ENCODE measurements at places on chromosomes 1 and 21.

DNA sequence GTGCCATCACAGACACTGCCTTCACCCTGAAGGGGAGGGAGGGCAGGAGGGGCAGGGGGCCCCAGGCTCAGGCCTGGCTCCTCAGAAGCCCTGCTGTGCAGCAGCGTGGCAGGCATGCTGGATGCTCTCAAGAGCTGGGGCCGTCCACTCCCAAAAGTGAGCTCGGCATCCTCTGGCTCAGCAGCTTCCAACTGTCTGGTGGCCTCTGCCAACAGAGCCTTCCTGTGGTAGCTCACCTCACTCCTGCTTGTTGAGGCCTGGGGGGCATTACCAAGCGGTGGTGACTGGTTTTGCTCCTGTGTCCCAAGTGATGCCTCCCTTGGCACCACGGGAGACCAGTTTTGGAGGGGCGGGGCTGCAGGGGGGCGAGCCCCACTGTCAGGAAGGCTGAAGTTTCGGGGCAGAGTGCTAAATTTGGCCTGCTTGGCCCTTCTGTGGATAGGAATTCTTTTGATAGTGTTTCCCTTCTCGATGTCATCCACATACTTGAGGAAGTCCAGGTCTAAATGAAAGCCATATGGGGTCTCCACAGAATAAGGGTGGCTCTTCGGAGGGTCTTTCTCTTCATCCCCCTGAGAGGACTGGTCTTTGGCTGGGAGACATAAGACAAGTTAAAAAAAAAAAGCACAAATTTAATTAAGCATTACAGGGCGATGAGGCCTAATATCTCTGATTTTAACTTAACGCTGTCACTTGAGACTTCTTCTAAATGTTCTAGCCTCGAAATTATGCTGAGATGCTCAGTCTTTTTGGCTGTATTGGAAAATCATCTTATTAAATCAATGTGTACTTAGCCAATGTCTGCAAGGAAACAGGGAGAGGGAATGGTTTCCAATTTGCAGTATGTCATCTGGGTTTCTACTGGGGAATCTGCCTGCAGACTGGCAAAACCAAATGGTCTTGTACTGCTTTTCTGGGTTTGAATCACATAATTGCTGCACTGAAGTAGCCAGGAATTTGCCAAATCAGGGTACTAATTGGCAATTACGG, 44.4 kb downstream of the KANK4 start:
- H3K4me3 ChIP-seq = no peak overlapping the region
- H3K27me3 ChIP-seq = no peaks in the 10 kb centered on the region
- no peak overlapping the region for H3K27ac ChIP-seq
- DNase-seq = no peak
- H3K4me1 ChIP-seq = peaks cover 20% of the 10 kb centered on the region
- H3K36me3 ChIP-seq = no peaks in the 10 kb centered on the region

GRCh38 chr1:186871784-186872183, 43.0 kb downstream of the PLA2G4A start:
- H3K4me3 ChIP-seq = no peak overlapping the region
- no peaks in the 10 kb centered on the region for H3K36me3 ChIP-seq
- DNase-seq = no peak
- peaks cover 3% of the 10 kb centered on the region for H3K4me1 ChIP-seq
- no peaks in the 10 kb centered on the region for H3K27me3 ChIP-seq

DNA sequence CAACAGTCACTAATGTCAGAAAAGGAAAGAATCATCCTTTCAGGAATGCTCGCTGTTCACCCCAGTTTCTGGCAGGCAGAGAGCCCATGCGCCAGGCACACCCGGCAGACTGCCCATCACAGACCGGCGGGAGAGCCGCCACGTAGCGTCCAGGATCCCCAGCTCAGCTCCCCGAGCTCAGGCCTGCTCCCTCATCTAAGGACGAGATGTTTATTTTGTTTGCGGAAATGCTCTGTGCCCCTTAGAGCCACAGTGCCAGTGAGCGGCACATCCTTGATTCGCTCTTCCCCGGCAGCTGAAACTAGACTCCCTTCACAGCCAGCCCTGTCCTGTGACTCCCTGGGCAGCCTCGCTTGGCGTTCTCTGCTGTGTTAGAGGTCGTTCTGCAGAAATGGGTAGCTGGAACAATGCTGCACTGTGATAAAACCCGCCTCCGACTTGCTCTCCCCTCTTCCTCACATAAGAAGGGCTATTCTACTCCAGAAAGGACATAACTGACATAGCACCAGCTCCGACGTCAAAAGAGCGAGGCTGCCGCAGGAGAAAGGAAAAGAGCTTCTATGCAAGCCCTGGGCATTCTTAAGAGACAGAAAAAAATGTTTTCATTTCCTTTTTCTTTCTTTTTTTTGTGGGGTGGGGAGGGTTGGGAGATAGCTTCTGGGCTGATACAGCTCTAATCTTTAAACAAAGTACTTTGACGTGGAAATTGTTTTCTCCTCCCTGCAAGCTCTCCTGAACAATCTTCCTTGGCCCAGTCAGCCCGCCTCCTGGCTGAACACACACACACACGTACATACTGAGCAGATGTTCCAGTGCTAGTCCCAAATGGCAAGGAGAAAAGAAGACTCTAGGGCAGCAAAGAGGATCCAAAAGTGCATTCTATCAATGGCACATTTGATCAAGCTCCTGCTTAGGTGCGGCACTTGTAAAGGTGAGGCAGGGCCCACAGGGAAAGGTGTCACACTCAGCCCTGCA, 37.2 kb downstream of the MRAP start:
- H3K4me3 ChIP-seq = no peak overlapping the region
- no peaks in the 10 kb centered on the region for H3K27me3 ChIP-seq
- no peak overlapping the region for H3K27ac ChIP-seq
- no peak for DNase-seq

DNA sequence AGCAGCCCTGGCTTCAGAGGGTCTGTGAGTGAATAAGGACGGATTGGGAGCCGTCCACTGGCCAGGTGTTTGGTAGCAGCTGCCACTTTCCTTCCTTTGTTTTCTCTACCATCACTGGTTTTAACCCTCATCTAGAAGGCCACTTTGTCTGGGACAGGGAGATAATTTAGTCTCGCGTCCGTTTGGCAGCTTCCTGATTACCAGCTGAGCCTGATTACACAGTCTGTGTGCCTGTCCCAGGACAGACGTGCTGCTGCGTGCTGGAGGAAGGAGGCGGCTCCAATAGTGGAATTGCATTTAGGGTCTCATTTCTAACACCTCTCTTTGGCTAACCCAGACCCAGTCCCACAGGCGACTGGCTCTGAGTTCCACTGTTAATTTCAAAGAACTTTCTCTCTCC, 24.6 kb upstream of the CASQ2 start:
- H3K4me1 ChIP-seq = no peaks in the 10 kb centered on the region
- peaks cover 16% of the 10 kb centered on the region for H3K27me3 ChIP-seq
- no peak for DNase-seq
- H3K36me3 ChIP-seq = no peaks in the 10 kb centered on the region
- H3K4me3 ChIP-seq = no peak overlapping the region

- H3K27me3 ChIP-seq = no peaks in the 10 kb centered on the region
- no peak overlapping the region for H3K27ac ChIP-seq
- H3K4me3 ChIP-seq = no peak overlapping the region
- H3K4me1 ChIP-seq = peaks cover 5% of the 10 kb centered on the region
- H3K36me3 ChIP-seq = no peaks in the 10 kb centered on the region
Measured at GRCh38 chr1:87030740-87031690, 116.6 kb downstream of the HS2ST1 start.

GRCh38 chr1:12142141-12142823, 24.5 kb upstream of the TNFRSF1B start:
- peaks cover 40% of the 10 kb centered on the region for H3K4me1 ChIP-seq
- peaks cover 11% of the 10 kb centered on the region for H3K36me3 ChIP-seq
- no peak for DNase-seq
- no peak overlapping the region for H3K4me3 ChIP-seq

GRCh38 chr1:156858959-156859522, at the start of gene INSRR:
TSS of gene INSRR (minus strand) at chr1:156859117. CDS start at chr1:156858621, 496 bp downstream.
- H3K4me1 ChIP-seq = peaks cover 40% of the 10 kb centered on the region
- H3K27ac ChIP-seq = no peak within 1 kb of the TSS
- H3K4me3 ChIP-seq = peak within 1 kb of the TSS; percentile 68
- no peaks in the 10 kb centered on the region for H3K36me3 ChIP-seq

DNA sequence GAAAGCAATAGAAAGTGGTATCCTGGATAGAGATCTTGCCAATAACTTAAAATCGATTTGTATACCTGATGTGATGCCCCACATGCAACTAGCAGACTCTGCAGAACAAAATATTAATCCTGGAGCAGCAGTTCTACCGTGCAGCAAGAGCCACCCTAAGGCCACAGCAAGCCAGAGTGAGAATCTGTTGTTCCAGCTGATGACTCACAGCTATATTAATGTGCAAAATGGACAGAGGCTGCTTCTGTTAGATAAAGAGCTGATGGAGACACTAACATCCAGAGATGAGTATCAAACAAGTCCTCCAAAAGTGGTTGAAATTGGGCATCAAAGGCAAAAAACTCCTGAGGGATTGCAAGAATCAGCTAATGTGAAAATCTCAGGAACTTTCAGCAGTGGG, 127.8 kb downstream of the MACF1 start:
- H3K27me3 ChIP-seq = no peaks in the 10 kb centered on the region
- no peak overlapping the region for H3K4me3 ChIP-seq
- H3K4me1 ChIP-seq = peaks cover 53% of the 10 kb centered on the region
- peaks cover 56% of the 10 kb centered on the region for H3K36me3 ChIP-seq
- no peak for DNase-seq
- H3K27ac ChIP-seq = peak overlapping the region; percentile 57

DNA sequence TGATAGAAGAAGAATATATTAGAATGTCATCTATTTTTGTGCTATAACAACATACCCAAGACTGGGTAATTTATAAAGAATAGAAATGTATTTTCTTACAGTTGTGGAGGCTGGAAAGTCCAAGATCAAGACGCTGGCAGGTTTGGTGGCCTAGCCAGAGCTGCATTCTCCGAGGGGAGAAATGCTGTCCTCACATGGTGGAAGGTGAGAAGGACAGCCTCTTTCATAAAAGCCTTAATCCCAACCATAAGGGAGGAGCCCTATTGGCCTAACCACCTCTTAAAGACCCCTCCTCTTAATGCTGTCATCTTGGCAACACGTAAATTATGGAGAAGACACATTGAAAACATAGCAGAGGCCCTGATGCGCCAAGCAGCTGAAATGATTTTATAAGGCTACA, 60.1 kb upstream of the KAZN start:
- H3K36me3 ChIP-seq = no peaks in the 10 kb centered on the region
- H3K4me3 ChIP-seq = no peak overlapping the region
- H3K27me3 ChIP-seq = no peaks in the 10 kb centered on the region

GRCh38 chr1:247936415-247936814, 11.7 kb downstream of the OR2AJ1 start:
- no peak overlapping the region for H3K27ac ChIP-seq
- no peaks in the 10 kb centered on the region for H3K36me3 ChIP-seq
- H3K4me1 ChIP-seq = no peaks in the 10 kb centered on the region
- H3K27me3 ChIP-seq = no peaks in the 10 kb centered on the region
- no peak for DNase-seq
- H3K4me3 ChIP-seq = no peak overlapping the region

GRCh38 chr21:28068455-28069358, 924.0 kb downstream of the LTN1 start:
- H3K27ac ChIP-seq = no peak overlapping the region
- no peaks in the 10 kb centered on the region for H3K27me3 ChIP-seq
- no peaks in the 10 kb centered on the region for H3K4me1 ChIP-seq
- H3K36me3 ChIP-seq = no peaks in the 10 kb centered on the region

GRCh38 chr1:36097693-36098585, 9.2 kb downstream of the ADPRS start:
- no peak overlapping the region for H3K27ac ChIP-seq
- no peak for DNase-seq
- H3K36me3 ChIP-seq = no peaks in the 10 kb centered on the region
- H3K4me3 ChIP-seq = no peak overlapping the region

DNA sequence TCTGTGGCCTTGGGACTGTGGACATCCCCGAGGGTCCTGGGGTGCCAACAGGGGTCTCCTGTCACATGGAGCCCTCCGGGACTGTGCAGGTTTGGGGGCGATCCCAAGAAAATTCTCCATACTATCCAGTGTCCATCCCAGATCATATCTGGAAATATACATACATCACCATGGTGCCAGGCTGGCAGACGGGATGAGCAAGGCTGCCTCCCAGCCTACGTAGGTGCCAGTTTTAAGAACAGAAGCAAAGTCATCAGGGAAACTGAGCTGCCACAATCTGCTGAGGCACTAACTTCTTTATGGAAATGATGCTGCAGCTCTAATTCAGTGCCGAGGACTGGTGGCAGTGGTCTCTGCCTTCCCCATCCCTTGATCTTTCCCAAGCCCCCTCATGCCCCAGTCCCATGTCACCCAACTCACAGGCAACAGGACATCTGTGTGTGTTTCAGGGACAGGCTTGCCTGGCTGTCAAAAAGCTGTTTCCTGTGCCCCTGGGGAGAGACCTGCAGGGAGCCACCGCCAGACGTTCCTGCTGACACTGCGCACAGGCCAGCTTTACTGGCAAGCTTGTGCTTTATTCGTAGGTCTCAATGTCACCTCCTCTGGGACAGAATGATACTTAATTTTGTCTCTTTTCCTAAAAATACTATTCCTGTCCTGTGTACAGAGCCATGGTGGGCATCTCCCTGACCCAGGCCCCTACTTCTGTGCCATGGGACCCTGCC, 15.5 kb downstream of the TEX35 start:
- no peak overlapping the region for H3K4me3 ChIP-seq
- H3K27me3 ChIP-seq = no peaks in the 10 kb centered on the region
- no peaks in the 10 kb centered on the region for H3K36me3 ChIP-seq
- no peaks in the 10 kb centered on the region for H3K4me1 ChIP-seq
- DNase-seq = no peak

DNA sequence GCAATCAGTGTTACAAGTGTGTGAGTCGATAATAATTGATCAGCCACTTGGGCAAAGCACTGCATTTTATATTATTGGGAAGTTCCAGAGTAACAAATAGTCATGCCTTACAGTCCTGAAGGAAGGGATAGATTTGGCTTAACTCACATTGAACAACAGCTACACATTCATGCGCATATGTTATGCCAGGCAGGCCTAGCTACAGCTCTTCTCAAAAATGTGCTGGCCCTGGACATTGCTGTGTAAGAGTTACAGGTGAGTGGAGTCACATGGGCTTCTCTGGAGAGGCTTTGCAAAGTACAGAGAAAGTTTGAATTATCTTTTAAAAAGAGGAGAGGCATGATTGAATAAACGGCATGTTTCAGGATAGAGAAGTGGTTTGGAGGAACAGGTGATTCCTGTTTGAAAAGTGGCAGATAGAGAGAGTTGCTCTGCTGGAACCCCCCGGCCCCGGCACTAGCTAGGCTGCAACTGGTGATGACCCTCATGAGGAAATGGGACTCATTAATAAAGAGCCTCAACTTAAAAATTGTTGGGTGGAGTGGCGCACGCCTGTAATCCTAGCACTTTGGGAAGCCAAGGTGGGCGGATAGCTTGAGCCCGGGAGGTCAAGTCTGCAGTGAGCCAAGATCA, 200.6 kb downstream of the CRB1 start:
- no peak overlapping the region for H3K4me3 ChIP-seq
- no peaks in the 10 kb centered on the region for H3K36me3 ChIP-seq
- DNase-seq = no peak

DNA sequence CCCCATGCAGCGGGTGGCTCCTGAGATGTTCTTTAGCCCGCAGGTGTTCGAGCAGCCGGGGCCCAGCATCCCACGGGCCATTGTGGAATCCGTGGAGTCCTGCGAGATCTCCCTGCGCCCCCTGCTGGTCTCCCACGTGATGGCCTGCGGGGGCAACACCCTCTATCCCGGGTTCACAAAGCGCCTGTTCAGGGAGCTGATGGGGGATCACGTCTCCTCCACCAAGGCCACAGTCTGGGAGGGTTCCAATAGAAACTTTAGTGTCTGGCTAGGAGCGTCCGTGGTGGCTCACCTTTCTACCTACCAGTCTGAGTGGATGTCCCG, 71.0 kb downstream of the ACTL8 start:
- DNase-seq = peak; percentile 24
- H3K27me3 ChIP-seq = peaks cover 8% of the 10 kb centered on the region
- no peaks in the 10 kb centered on the region for H3K36me3 ChIP-seq
- no peak overlapping the region for H3K27ac ChIP-seq

Data from activated CD4-positive, alpha-beta memory T cell treated with anti-CD3 and anti-CD28 coated beads for 36 hours (primary cell).